Stimulated activated CD8-positive, alpha-beta memory T cell treated with anti-CD3 and anti-CD28 coated beads, Interleukin-7, amount 100 ng/mL, for 4 hours (primary cell): ENCODE measurements at places on chromosomes 7 and 10.

DNA sequence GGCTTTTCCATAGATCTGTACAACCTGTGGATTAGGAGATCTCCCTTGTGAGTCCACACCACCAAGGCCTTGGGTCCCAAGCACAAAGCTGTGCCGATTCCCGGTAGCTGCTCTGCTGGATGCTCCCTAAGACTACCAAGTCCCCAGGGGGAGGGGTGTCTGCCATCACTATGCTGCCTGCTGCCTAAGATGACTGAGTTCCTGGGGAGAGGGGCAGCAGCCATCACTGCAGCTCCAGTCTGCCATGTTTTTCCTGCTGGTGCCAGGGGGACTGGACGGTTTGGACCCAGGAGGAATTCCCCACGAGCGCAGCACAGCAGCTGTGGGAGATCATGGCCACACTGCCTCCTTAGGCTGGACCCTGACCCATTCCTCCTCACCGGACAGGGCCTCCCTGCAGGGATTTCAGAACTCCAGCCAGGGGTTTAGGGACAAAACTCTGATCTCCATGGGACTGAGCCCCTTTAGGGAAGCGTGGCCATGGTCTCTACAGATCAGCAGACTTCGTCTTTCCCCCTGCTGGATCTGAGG, 1049.8 kb downstream of the SORCS1 start:
- no peak for DNase-seq

DNA sequence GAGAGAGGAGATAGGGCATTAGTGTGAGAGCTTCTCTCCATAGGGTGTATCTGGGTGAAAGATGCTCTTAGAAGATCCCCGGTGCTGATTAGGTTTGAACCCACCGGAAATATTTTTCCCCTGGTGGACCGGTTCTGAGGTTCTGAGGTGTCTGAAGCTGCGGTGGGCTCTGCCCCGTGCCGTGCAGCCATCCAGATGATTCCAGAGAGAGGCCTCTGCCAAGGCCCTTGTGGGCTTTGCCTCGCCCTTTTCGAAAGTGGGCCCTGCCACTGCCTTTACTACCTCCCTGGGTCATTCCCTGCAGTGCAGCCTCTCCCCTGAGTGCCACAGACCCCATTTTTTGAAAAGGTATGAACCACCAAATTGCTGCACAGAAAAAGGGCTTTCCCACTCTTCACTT, 2.8 kb downstream of the GIMAP8 start:
- DNase-seq: no peak

- DNase-seq: no peak
Measured at GRCh38 chr10:43076876-43077420, at the start of gene RET. TSS of gene RET (plus strand) at chr10:43077069. CDS start at chr10:43077259, 190 bp downstream.

GRCh38 chr7:29924006-29924405, 65.6 kb downstream of the SCRN1 start:
- DNase-seq: no peak

GRCh38 chr10:128286762-128287500, 160.7 kb upstream of the MKI67 start:
- DNase-seq: no peak

DNA sequence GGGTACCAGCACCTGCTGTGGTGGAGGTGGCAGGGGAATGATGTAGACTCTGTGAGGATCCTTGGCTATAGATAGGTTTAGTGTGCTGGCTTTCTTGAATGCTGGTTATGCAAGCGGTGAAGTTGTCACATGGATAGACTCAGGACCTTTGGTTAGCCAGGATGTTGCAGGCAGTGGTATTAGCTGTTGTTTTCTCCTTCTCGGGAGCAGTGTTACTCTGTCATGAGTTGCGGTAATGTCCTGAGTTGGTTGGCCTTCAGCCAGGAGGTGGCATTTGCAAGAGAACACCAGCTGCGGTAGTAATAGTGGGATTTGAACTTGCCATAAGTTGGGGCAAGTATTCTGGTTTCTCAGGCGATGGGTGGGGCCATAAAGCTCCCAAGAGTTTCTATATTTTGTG, 10.8 kb downstream of the AGK start:
- DNase-seq: no peak

GRCh38 chr7:48636391-48637015, 287.8 kb upstream of the CDC14C start:
- DNase-seq: no peak
